ENCODE measurements at places on chromosomes 2 and 18.

- DNase-seq = no peak
Observed at GRCh38 chr2:85156153-85156552, 23.0 kb downstream of the TCF7L1 start.

- DNase-seq = no peak
Observed at GRCh38 chr2:126668254-126668653, 12.3 kb downstream of the GYPC start.

GRCh38 chr2:100125626-100126025, 16.8 kb downstream of the AFF3 start:
- no peak for DNase-seq

DNA sequence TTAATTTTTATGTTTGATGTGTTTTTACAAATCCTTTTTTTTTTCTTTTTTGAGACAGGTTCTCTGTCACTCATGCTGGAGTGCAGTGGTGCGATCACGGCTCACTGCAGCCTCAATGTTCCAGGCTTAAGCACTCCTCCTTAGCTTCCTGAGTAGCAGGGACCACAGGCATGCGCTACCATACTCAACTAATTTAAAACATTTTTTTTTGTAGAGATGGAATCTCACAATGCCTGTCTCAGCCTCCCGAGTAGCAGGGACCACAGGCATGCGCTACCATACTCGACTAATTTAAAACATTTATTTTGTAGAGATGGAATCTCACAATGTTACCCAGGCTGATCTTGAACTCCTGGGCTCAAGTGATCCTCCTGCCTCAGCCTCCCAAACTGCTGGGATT, 3.2 kb downstream of the NOTO start:
- DNase-seq = no peak

DNA sequence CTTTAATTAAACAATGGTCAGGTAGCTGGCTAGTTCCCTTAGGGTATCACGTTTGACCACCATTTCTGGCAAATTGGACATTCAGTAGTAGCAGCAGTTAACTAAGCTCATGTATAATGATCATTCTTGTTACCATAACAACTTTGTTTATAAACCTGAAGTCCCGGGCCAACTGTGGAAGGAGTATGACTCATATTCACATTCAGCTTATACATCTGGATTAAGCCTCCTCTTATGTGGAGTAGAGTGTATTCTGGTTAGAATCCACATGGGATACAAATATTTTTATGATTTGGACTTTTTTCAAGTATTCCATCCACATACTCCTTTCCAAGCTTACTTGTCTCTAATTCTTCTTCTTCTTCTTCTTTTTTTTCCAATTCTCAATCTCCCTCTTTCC, 70.3 kb upstream of the ZSWIM2 start:
- peak; percentile 31 for DNase-seq

DNA sequence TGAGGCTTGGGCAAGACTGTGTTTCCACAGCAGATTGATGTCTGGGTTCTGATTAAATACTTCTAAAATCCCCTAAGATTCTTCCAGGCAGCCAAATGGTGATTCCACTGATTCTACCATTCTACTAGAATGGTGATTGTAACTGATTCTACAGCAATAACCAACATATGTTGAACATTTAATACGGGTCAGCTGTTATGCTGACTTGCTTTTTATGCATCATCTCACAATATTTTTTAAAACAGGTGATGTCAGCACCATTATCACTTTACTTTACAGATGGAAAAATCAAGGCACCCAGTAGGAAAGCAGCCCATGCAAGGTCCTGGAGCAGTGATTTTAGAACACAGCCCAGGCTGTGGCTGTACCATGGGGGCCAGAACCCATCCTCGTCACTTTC, 37.5 kb downstream of the TIMM21 start:
- DNase-seq = no peak

GRCh38 chr2:183091954-183092345, 13.4 kb downstream of the DUSP19 start:
- DNase-seq = no peak

- DNase-seq = no peak
Observed at GRCh38 chr2:240142256-240142775, 1.9 kb upstream of the OTOS start.

- no peak for DNase-seq
Observed at GRCh38 chr2:84281510-84281909, 177.6 kb downstream of the SUCLG1 start.

GRCh38 chr2:221726894-221727513, 154.9 kb upstream of the EPHA4 start:
- DNase-seq = no peak

GRCh38 chr2:238791354-238791753, 56.5 kb upstream of the TWIST2 start:
- DNase-seq = no peak

GRCh38 chr2:46032161-46032813, 264.9 kb upstream of the EPAS1 start:
- no peak for DNase-seq

DNA sequence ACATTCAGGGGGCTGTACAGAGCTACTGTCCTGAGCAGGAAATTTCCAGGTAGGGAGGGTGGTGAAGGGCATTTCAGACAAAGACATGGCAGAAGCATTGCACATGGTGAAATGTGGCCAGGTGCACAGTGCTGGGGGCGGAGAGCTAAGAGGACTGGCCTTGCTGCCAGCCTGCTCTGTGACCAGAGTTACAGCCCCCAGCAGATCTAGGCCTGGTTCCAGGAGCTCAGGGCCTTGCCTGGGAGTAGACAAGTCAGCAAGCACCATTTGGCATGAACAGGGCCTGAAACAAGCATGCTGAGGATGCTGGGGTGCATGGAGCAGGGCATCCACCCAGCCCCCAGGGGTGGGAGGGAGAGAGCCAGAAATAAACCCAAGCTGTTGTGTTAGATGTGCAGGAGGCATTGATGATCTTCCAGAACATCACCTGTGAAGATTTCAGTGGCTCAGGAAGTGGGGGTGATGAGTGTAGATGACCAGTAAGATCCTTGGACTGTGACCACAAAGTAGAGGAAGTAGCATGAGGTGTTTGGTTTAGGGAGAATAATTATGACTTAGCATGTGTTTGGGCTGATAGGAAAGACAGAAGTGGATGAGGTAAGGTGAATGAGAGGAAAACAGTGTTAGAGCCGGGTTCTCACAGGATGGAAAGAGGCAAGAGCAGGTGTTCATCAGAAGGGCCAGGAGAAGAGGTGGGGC, 61.1 kb downstream of the COA5 start:
- no peak for DNase-seq
